ENCODE measurements at places on chromosomes 7 and 10. TPM values are rescaled to one million over a fixed set of nuclear protein-coding genes. Genes with fewer than 3 reads are reported as not detected.

Gene ZNF727
- polyA plus RNA-seq: 0.32 TPM

Gene NRP1
- 177 TPM for polyA plus RNA-seq

Gene EBF3
- polyA plus RNA-seq: 2.7 TPM

Gene CALML5
- polyA plus RNA-seq: not detected

Gene CC2D2B
- polyA plus RNA-seq: 3.3 TPM

Gene TSPAN15
- 69.4 TPM for polyA plus RNA-seq

Gene IGF2BP3
- polyA plus RNA-seq: 82.9 TPM
